Airway epithelial cell (primary cell): ENCODE measurements at places on chromosomes 11 and 22. TPM values are rescaled to one million over a fixed set of nuclear protein-coding genes. Genes with fewer than 3 reads are reported as not detected.

Gene INPP5J
- 2.2 and 2.4 TPM in 2 replicates for total RNA-seq

Gene CXCR5
- total RNA-seq = not detected in 2 replicates

Gene ZNRF3
- total RNA-seq = 5.9 and 8.3 TPM in 2 replicates

Gene IRF7
- 6.9 and 12.0 TPM in 2 replicates for total RNA-seq

Gene LRRC10B
- 0.14 TPM in 1 of 2 replicates, not detected in the other for total RNA-seq

Gene CPSF7
- total RNA-seq = 27.7 and 34.7 TPM in 2 replicates

Gene MIAT
- total RNA-seq = 0.21 and 0.37 TPM in 2 replicates

Gene CENATAC
- 7.0 and 11.4 TPM in 2 replicates for total RNA-seq
